A172 (cell line): ENCODE measurements at places on chromosomes 1 and 21.

DNA sequence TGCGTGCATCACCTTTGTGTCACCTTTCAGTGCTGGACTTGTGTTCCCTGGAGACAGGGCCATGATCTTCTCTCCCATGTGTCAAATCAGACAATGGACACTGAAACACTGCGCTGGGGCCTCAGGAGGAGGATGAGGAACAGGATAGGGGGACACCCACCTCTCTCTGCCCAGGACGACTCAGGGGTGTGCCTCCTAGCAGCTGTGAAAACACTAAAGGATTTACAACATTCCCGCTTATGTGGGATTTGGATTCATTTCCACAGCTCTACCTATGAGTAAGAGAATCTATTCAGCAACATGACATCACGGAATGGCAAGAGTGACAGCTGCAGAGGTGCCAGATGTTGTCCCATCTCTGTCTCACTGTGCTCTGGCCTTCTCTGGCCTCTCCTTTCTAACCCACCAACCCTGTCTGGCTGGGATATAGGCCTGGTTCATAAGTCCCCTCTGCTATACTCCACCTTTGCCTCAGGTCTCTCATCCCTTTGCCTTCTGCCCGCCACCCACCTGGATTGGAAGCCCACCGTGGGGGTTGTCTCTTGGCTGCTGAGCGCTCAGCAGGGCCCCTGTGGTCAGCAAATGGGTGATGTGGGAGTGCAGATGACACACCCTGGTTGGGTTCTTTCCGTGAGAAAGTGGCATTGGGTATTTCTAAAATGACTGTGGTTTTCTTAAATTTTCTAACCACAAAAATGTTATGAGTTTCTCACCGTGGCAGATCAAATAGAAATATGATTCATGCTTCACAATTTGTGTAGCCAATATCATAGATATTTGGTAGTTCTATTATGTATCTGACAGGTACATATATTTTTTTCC, 47.1 kb upstream of the TLR5 start:
- DNase-seq: peak; percentile 78

DNA sequence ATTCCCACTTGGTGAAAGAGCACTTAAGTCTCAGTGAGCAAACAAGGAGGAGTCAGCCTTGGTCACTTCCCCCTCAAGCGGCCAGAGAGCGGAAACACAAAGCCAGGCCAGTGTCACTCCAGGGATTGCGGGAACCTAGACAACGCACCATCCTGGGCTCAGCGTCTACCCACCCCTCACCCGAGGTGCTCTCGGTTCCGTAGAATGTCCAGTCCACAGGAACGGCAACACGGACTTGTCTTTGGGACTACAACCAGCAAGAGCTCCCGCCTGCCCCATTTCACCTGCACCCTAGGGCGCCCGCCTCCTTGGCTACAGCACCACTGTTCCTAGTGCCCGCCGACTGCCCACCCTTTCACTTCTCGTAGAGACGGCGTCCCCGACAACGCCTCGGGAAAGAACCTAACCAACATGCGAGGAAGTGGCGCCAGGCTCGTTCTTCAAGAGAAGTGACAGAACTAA, 509 bp downstream of the GDAP2 start:
- peak; percentile 58 for DNase-seq

- no peak for DNase-seq
Measured at GRCh38 chr1:203187689-203188264, 1.3 kb upstream of the CHI3L1 start.

- DNase-seq: no peak
Measured at GRCh38 chr1:209810783-209811182, 4.8 kb upstream of the IRF6 start.

DNA sequence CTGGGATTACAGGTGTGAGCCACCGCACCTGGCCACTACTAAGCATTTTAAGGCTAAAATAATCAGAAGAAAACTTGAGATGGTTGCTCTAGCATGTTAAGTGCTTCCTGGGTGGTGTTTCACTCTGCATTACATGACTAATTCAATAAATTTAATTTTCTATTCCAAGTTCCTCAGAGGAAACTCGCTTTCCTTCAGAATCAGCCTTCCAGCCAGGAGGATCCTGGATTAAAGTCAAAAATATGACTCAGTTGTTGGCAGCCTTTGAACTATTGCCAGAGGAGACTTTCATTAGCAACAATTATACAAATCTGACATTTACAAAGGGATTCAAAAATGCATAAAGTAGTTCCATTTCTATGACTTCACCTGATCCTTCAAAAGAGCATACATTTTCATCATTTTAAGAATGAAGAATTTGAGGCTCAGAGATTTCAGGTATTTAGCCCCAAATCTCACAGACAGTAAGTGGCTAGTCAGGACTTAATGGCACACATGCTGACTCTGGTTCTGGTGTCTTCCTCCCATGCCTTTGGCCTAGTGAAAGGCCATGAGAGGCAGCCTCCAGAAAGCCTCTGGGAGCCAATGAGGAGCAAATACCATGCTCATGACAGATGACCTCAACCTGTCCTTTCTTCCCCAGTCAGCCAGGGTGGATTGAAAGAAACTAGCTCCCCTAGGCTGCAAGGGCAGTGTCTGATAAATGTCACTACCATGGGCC, 115.7 kb downstream of the MAP3K21 start:
- peak; percentile 76 for DNase-seq

- peak; percentile 57 for DNase-seq
Measured at GRCh38 chr1:211326528-211327345, at the start of gene TRAF5. TSS of gene TRAF5 (plus strand) at chr1:211326833. CDS start at chr1:211353240, 26,407 bp downstream.

DNA sequence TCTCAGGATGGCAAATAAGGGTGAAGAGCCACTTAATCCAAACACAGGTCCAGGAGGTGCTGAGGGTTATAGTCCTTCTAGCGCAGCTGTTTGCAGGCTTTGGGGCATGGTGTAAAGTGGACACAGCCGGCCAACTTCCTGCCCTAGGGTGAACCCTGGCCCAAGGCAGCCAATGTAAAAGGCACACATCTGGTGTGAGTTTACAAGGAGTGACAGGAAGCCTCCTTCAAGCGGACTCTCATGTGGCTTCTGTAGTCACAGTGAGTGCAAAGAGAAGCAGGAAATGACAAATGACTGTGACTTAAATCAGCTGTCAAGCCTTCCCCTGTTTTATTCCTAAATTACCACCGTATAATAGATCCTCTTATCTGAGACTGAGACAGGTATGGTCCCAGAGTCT, 213.0 kb downstream of the CRB1 start:
- DNase-seq: peak; percentile 47
